Endothelial cell of umbilical vein (primary cell): ENCODE measurements at places on chromosomes 4 and X. TPM values are rescaled to one million over a fixed set of nuclear protein-coding genes. Genes with fewer than 3 reads are reported as not detected.
A peak's percentile ranks its signal among the peaks of the same experiment; 100 is the strongest.

The DIAPH2 gene
- total RNA-seq = 30.0 and 30.3 TPM in 2 replicates

The AREG gene
- 0.46 and 0.55 TPM in 2 replicates for total RNA-seq

The VCX2 gene
- not detected in 2 replicates for total RNA-seq

The PFKFB1 gene
- total RNA-seq = 0.16 and 0.20 TPM in 2 replicates

- DNase-seq = no peak
Measured at GRCh38 chr4:143391261-143391660, 54.6 kb downstream of the GAB1 start.

- no peak for DNase-seq
Measured at GRCh38 chrX:102968216-102968615, 31.1 kb downstream of the RAB40AL start.

The TET2 gene
- total RNA-seq = 17.5 and 19.8 TPM in 2 replicates

The TRPC5OS gene
- total RNA-seq = not detected in 2 replicates

GRCh38 chr4:156969101-156969500 lies 2.5 kb downstream of the PDGFC start:
- no peak for DNase-seq

The RAP1GDS1 gene
- total RNA-seq = 52.8 and 54.0 TPM in 2 replicates

DNA sequence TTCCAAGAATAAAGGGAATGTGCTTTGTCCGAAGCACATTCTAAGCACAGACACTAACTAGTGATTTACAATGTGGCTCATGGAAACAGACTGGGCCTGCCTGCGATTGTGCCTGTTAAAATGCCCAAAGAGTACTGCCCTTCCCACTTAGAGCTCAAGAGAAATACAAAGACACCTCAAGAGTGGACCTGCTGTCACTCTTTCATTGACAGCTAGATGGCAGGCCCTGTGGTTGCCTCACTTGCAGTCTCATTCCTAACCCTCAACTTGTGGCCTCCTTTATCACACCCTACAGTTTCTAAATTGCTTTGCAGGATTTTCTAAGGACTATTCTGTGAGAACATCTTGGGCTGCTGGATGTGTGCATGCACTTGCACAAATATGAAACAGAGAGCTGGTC lies 331.0 kb upstream of the EMCN start:
- no peak for DNase-seq

GRCh38 chrX:97763391-97763790 lies 879.7 kb downstream of the RPA4 start:
- no peak for DNase-seq

GRCh38 chr4:184475498-184475897 lies 1.1 kb upstream of the IRF2 start:
- DNase-seq = no peak

GRCh38 chrX:49880668-49881067 lies 1.4 kb downstream of the USP27X start:
- no peak for DNase-seq

GRCh38 chr4:20192736-20193135 lies 59.0 kb upstream of the SLIT2 start:
- DNase-seq = no peak

The LDB2 gene
- 80.9 and 127 TPM in 2 replicates for total RNA-seq

DNA sequence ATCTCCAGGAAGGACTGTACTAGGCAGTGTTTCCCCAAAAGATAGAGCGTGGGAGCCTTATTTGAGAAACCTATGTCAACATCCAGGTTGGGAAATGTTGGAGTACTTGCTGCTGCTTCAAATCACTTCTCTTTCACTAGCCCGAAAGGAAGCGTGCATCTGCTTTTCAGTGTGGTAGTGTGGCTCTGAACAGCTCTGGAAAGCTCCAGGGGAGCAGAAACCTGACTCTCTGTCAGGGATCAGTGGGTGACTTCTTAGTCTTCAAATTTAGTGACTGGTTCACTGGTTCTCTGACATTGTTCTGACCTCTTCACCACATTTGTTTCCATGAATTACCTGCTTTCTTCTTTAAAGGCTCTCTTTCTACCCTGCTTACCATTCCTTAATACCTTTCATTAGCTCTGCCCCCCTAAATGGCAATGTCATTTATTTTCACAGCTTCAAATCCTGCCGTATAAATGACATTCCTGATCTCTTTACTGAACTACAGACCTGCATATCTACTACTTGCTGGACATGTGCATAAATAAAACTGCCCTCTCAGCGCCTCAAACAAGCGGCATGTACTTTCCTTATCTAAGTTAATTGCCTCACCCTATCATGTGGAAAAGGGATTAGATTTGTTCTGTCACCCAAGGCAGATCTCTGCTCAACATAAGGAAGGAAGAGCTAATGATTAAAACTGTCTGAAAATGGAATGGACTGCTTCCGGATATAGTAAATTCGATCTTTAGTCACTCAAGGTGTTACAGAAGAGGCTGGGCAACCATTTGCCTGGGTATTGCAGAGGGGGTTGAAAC lies 37.0 kb downstream of the DLG3 start:
- DNase-seq = peak; percentile 26

- no peak for DNase-seq
Measured at GRCh38 chr4:173317004-173317403, 17.2 kb downstream of the HMGB2 start.

The ITIH6 gene
- total RNA-seq = not detected in 2 replicates

- no peak for DNase-seq
Measured at GRCh38 chr4:137572647-137573046, 40.4 kb upstream of the PCDH18 start.

GRCh38 chrX:45515262-45516215 lies 314.9 kb upstream of the DIPK2B start:
- DNase-seq = peak; percentile 67

GRCh38 chr4:10102474-10103332 lies 13.9 kb downstream of the WDR1 start:
- no peak for DNase-seq

The ZNF157 gene
- total RNA-seq = not detected in 2 replicates

The DLG3 gene
- total RNA-seq = 2.4 and 3.2 TPM in 2 replicates

The FGF5 gene
- 0.13 and 1.7 TPM in 2 replicates for total RNA-seq

- peak; percentile 65 for DNase-seq
Measured at GRCh38 chr4:122758033-122758432, 25.5 kb downstream of the BBS12 start.

The SHOX gene
- not detected in 2 replicates for total RNA-seq

The UGT8 gene
- 0.11 and 0.14 TPM in 2 replicates for total RNA-seq

The PDLIM3 gene
- 9.7 and 12.2 TPM in 2 replicates for total RNA-seq

DNA sequence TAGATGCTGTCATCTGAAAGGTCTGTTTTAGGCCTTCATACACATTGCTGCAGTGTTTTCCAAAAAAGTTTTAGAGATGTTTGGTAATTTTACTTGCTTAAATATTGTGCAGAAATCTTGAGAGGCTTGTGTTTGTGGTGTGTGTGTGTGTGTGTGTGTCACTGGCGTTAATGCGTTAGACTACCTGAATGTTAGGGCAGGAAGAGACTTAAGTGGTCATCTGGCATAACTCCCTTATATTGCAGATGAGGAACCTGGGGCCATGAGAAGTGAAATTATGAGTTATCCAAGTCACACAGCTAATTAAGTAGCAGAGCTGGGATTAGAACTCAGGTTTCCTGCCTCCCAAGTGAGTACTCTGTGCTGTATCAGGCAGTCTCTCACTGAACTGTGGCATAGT lies 1.4 kb downstream of the LSM6 start:
- no peak for DNase-seq

The AFF1 gene
- total RNA-seq = 80.7 and 106 TPM in 2 replicates

DNA sequence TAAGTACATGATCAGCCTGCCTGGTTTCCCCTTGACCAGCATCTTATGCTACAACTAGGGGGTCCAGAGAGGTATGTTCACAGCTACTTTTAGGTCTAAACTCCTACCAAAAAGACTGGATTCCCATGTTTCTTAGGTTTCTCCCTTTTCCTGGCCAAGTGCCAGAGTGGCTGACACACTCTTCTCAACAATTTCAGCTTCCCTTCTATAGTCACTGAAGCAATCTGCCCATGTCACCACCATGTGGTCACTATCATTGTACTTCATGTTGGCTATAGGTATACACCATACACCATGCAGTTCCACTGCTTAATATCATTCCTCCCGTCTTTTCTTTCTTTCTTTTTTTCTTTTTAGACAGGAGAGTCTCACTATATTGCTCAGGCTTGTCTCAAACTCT lies 66.9 kb downstream of the KLHL13 start:
- no peak for DNase-seq

The RGN gene
- total RNA-seq = 0.73 and 1.4 TPM in 2 replicates

DNA sequence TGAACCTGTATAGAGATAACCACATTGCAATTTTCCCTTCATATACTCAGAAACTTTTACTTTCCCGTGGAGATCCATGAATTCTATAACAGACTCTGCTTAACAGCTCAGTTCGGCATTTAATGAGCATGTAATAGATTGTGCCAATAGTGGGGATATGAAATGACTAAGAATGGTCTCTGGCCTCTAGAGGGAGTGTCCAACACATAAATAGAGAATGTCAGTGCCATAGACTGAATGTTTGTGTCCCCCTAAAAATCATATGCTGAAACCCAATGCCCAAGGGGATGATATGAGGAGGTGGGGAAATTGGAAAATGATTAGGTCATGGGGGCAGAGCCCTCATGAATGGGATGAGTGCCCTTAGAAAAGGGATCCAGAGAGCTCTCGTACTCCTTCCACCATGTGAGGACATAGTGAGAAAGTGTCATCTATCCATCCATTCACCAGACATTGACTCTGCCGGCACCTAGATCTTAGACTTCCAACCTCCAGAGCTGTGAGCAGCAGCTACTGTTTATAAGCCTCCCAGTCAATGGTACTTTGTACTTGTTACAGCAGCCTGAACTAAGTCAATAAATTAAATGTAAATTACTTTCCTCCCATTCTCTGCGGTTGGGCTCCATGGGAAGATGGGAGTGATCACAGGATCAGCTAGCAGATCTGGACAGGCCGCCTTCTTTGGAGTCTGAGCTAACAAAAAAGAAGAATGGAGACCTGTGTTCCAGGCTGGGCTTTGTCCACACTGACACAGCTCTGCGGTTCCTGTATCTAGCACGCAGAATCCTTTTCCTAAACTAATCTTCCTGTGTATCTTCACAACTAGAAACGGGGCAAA lies 28.1 kb upstream of the HPSE start:
- DNase-seq = peak; percentile 61

DNA sequence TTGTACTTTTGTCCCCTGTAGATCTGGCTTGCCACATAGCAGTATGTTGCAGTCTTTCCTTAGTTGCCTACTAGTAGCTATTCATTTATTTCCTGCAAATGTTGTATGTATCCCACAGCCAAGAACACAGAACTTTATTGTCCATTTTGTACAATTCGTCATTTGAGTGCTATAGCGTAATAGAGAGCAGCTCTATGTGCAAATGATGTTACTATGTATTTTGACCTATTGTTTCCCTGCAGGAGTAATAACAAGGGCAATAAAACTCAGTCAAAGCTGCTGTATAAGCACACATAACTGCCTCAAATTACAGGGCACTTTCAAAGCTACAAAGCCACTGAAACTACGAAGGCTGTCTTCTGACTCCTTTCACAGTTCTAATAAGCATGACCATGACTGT lies 48.1 kb downstream of the NRK start:
- DNase-seq = no peak

GRCh38 chr4:140004549-140004895 lies 149.5 kb downstream of the MAML3 start:
- peak; percentile 74 for DNase-seq

DNA sequence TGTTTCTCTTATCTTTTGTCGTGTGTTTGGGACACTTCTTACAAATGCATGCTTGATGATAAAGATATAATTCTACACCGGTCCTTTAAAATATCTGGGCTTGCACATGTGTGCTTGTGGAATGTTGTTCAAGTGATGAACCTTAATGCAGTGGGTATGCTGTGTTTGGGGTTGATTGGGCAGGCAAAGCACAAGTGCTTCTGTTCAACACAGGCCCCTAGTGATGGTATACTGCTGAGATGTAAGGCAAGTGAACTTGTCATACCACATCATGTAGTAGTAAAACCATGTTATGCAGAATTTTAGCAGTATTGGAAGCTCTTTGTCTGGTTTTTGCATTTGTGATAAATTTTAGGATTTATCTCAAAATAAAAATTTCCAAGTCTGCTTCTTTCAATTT lies 23.9 kb downstream of the TBC1D19 start:
- DNase-seq = no peak

DNA sequence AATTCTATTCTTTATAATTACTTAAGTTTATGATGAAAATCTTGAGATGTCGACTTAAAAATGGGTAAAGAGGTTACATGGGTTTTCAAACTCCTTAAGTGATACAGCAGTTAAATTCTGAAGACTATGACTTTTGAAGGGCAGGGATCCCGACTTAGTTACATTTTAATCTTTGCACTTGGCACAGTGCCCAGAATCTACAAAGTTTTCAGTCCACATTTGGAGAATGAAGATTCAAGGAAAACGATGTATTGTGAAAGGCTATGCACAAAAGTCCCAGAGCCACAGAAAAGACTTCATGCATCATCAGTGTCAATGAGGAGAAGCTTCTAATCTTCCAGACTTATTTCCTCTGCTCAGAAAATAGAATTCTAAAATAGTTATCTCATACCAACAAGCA lies 36.3 kb upstream of the GRPR start:
- no peak for DNase-seq

The CPZ gene
- not detected in 2 replicates for total RNA-seq

DNA sequence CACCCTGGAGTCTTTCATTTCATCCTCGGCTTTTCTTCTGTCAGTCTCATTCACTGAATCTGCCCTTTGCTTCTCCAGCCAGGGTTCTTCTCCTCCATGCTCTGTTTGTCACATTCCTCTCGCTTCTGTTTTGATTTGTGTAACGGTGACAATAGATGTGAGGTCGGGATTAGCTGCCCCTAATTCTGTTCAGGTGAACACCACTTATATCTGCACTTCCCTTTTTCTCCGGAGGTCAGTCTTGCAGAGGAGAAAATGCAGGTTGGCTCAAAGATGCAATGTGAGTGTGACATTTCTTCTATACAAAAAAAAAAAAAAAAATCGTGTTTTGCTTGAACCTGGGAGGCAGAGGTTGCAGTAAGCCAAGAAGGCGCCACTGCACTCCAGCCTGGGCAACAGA lies 262.9 kb downstream of the ASMT start:
- no peak for DNase-seq

- DNase-seq = no peak
Measured at GRCh38 chrX:135984791-135985156, 461 bp upstream of the SLC9A6 start.

The GAB3 gene
- total RNA-seq = 4.0 and 6.2 TPM in 2 replicates

GRCh38 chr4:62871078-62871477 lies 1538.2 kb downstream of the TECRL start:
- DNase-seq = no peak

The GPR119 gene
- not detected in 2 replicates for total RNA-seq

GRCh38 chrX:134202561-134202960 lies 34.4 kb upstream of the CCDC160 start:
- DNase-seq = no peak

The ATP7A gene
- total RNA-seq = 8.7 and 8.8 TPM in 2 replicates

GRCh38 chr4:138540056-138540800 lies 298.1 kb upstream of the SLC7A11 start:
- DNase-seq = no peak

DNA sequence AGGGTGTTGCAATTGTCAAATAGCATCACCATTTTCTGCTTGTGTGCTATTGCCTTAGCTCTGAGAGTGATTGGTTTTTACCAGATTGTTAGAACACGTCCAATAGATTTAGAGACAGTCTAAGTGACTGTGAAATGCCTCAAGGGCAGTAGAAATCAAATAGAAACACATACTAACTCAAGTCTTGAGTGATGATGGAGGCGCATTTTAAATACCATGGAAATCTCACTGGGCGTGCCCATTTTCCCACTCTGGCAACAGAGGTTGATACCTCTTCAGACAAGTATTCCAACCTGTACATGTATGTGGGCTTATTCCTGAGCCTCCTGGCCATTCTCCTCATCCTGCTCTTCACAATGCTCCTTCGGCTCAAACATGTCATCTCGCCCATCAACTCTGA lies 7.2 kb downstream of the SERTM2 start:
- no peak for DNase-seq
